ENCODE measurements at places on chromosomes 4 and X.

- DNase-seq: no peak
These were observed 40.4 kb upstream of the MAP3K15 start for GRCh38 chrX:19555683-19556082.

GRCh38 chr4:141340458-141340857 is 119.8 kb downstream of the ZNF330 start:
- DNase-seq: no peak

GRCh38 chr4:73653695-73654106 is 33.5 kb upstream of the RASSF6 start:
- DNase-seq: no peak

- DNase-seq: no peak
These were observed 52.3 kb upstream of the ENPP6 start for GRCh38 chr4:184269879-184270430.

GRCh38 chr4:171817026-171817425 is 3.8 kb downstream of the GALNTL6 start:
- DNase-seq: no peak

DNA sequence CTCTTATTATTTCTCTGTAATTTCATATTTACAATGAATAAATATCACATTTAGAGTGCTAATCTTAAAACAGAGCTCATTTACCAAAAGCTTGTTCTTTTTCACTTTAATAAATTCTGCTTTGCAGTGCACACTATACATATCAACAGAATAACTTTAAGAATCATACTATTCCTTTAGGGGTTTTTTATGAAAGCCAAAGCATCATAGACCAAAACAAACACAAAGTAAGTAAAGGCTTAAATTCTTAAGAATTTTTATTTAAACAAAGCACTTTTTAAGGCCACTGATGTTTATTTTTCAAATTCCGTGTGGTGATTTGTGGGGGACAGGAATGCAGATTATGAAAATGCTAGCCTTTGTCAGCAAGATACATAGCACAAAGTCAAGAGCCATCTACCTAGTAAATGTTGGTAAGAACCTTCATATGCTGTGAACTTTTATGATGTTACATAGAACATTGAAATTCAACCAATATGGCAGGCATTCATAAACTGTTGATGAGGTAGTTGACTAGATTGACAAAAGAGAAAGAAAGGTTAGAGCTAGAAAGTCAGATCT is 17.8 kb downstream of the TIGD2 start:
- DNase-seq: no peak

GRCh38 chr4:163744861-163745260 is 250.4 kb downstream of the TMA16 start:
- DNase-seq: no peak

DNA sequence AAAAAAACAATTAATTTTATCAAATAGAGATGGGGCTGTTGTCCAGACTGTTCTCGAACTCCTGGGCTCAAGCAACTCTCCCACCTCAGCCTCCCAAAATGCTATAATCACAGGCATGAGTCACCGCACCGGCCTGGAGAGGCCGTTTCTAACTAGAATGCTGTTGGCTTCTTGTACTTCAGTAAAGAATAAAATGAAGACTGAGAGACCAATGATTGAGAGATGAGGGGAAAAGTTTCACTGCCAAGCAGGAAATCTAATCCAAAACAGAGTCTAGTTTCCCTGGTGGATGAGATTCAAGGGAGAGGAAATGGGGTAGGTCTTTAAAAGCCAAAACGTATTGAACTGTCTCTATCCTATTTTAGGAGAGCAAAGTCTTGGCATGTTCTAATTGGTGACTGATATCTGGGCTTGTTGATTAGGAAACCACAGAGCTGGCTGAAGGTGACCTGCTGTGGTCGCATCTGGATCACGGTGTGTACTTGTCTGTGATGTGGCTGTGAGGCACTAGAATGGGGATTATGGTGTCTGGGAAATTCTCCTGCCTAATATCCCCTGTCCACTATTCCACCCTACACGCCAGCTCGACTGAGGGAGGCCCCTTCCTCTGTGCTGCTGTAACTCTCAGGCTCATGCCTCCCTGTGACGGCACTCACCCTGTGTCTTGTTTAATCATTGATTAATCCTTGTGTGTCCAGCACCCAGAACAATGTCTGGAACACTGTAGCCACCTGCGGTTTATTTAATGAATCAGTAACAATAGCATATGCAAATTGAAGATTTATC is 15.0 kb upstream of the TRIM2 start:
- DNase-seq: no peak

GRCh38 chr4:66062921-66063320 is 392.6 kb upstream of the EPHA5 start:
- peak; percentile 55 for DNase-seq

DNA sequence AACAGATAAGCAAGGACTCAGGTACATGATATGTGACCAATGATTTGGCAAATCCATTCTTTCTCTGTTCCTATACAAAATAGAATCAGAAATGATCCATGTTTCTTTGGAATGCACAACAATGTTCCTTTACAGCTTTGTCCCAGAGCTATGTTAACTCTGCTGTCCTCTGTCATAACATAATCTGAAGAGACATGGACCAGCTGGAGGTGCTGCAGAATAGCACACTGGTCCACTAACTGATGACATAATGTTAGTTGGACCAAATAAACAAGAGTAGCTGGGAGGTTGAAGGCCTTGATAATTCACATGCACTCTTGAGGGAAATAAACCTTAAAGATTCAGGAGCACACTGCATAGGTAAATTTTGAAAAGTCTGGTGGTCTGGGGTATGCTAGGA is 23.0 kb upstream of the DHX15 start:
- DNase-seq: no peak
